Brain microvascular endothelial cell (primary cell): ENCODE measurements at places on chromosomes 1 and 21.

- DNase-seq, result no peak
These were observed 4.9 kb upstream of the B4GALT3 start for GRCh38 chr1:161182214-161182613.

DNA sequence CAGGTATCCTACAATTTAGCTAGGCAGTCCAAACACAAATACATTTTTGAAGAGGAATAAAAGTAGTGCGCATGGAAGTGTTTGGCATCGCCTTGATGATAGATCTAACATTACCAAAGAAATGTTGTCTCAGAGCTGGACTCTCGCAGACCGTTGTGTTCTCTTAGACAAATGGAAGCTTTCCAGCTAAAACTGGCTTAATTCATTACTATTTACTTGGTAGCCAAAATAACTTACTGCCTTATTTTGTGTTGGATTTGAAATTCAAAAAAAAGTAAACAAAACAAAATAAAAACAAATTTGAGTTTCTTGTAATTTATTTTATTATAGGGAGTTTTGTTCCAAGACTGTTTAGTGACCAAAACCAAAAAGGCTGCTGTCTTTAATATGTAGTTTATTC lies 51.6 kb downstream of the PDE4B start:
- DNase-seq, result no peak

DNA sequence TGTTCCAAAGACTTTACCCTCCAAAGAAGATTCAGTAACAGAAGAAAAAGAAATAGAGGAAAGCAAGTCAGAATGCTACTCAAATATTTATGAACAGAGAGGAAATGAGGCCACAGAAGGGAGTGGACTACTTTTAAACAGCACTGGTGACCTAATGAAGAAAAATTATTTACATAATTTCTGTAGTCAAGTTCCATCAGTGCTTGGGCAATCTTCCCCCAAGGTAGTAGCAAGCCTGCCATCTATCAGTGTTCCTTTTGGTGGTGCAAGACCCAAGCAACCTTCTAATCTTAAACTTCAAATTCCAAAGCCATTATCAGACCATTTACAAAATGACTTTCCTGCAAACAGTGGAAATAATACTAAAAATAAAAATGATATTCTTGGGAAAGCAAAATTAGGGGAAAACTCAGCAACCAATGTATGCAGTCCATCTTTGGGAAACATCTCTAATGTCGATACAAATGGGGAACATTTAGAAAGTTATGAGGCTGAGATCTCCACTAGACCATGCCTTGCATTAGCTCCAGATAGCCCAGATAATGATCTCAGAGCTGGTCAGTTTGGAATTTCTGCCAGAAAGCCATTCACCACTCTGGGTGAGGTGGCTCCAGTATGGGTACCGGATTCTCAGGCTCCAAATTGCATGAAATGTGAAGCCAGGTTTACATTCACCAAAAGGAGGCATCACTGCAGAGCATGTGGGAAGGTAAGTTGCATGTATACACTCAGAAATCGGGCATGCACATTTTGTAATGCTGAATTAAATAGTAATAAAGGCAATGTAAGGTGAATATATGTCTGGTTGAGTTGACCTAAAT lies 97.2 kb downstream of the ZFYVE9 start:
- no peak for DNase-seq

DNA sequence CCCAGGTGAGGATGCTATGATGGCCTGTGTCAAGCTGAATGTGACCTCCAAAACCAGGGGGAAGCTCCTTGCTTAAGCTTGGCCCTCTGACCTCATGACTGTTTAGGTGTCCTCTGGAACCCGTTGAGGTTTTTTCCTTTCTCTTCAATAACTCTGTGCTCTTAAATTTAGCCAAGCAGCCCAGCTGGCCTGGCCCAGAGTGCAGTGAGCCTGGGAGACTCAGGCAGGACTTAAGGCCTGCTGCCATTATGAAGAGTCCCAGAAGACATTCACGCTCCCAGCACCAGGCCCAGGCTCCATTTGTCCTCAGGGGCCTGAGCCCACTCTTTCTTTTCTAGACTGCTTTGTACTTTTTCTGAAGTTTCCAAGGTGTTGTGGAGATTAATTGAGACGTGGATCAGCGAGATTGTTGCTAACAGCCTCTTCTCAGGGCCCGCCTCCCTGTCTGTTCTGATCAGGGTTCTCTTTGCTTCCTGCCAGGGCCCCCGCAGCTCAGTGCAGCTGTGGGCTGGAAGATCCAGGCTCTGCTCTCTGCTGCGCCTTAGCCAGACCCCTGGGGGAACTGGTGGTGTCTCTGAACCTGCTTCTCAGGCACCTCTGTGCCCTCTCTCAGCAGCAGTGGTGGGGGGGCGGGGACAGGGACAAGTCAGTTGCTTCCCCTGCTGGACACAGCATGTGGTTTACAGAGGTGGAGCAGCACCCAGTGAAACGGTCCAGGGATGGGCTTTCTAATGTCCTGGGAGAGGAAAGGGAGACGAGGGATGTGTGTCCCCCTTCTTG lies 124.2 kb downstream of the GRIK3 start:
- no peak for DNase-seq

DNA sequence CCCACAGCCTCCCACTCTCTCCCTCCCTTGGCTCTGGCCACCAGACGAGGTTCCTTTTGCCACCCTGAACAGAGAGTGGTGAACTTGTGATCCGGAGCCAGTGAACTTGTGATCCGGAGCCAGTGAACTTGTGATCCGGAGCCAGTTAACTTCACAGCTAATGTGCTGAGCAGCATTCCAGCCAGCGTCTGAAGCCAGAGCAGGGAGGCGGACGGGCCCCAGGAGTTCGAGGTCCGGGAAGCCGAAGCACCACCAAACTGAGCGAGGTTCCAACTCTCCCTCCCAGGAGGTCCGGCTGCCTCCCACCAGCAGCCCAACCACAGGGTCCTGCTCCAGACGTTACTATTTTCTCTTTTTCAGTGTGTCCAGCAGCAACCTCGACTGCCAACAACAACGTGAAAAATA lies 85.8 kb downstream of the SYF2 start:
- no peak for DNase-seq

DNA sequence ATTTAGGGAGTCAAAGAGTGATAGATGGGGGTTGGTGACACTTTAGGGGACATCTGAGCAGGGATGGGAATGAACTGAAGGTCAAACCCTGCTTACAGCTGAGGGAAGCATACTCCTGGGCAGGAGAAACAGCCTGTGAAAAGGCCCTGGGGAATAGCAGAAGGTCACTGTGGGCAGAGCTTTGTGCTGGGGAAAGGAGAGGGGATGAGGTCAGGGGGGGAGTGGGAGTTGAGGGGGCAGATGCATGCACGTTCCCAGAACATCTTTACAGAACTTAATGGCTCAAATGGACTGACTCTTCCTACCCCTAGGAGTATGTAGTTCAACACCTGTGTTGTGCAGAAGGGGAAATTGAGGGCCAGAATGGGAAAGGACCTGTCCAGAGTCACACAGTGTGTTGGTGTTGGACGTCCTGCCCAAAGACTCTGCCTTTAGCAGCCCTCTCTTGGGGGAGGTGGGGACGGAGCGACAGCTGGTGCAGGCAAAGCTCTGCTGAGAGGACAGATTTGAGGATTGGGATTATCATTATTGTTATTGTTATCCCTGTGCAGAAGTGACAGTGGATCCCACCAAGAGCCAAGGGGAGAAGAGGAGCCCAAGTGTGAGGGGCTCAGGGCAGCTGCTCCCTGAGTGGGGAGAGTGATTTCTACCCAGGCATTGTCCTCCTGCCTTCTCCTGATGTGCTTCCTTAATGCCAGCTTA lies 116.5 kb downstream of the PTPRU start:
- DNase-seq, result no peak

DNA sequence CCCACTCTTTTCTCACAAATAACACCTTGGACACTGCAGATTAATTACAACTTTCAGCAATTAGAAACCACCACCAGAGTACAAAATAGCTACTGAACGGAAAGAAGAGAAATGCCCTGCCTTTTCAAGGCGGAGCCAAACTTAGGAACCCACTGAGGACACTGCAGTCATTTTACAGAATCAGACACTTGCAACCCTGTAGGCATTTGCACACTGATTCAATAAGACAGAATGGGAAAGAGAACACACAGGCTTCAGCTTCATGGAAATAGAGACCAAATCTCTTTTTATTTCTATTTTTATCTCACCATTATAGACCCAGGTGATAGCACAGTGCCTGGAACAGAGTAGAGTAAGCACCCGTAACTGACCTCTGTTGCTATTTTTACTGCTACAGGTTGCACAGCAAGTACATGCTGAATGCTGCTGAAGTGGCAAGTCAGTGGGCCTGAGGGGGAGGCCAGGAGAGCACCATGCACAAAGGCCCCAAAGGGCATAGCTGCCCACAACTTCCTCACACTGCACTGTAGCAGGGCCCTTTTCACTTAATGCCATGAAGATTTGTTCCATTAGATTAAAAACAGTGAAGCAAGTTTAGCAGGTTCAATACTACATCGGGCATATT lies 50.7 kb upstream of the EDARADD start:
- DNase-seq, result no peak

GRCh38 chr1:18537386-18538306 lies 56.9 kb downstream of the KLHDC7A start:
- no peak for DNase-seq

DNA sequence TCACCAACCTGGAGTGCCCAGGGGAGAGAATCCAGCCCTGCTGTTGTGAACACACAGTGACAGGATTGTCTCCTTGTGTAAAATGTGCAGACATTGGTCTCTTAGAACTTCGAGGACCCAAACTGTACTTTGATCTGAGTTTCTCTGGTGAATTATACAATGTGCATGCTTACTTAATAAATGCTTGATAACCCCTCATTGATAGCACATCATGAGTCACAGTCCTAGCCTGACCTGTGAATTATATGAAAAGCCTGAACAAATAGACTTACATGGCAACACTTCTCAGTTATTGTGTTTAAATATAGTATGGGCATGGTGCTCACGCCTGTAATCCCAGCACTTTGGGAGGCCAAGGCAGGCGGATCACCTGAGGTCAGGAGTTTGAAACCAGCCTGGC lies 22.6 kb downstream of the IFNGR2 start:
- no peak for DNase-seq
